Stimulated activated CD4-positive, alpha-beta T cell treated with anti-CD3 and anti-CD28 coated beads, Interleukin-15, amount 100 ng/mL, for 1 hour (primary cell): ENCODE measurements at places on chromosomes 13 and 19.

DNA sequence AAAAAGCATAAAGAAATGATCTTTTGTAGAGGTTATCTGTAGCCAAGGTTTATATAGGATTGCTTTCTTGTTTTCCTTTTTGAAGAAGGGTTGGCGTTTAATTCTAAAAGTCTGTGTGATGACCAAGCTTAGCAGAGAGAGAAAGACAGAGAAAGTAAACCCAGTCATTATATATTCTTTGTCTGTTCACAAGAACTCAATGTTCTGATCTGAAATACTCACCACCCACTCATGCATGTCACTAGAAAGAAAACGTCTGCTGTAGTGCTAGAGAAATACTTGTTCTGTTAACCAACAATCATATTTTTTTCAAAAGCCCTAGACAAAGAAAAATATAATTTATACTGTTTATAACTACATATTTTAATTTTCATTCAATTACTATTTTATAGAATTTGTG is 173.7 kb upstream of the SLITRK5 start:
- no peak for DNase-seq

DNA sequence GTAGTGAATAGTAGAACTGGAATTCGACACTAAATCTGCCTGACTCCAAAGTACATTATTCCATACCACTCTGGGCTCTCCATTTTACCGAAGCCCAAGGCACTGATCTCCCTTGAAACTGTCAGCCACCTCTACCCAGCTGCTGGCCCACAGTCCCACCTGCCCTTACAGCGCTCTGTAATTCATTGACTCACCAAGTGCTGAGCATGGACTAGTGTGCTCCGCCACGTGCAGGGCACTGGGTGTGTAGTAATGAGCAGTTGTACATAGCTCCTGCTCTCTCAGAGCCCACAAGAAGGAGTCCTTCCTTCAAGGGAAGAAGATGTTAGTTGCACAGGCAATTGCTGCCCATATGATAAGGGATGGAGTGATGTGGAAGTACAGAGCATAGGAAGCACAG is 76.6 kb upstream of the SIAH3 start:
- DNase-seq = no peak

DNA sequence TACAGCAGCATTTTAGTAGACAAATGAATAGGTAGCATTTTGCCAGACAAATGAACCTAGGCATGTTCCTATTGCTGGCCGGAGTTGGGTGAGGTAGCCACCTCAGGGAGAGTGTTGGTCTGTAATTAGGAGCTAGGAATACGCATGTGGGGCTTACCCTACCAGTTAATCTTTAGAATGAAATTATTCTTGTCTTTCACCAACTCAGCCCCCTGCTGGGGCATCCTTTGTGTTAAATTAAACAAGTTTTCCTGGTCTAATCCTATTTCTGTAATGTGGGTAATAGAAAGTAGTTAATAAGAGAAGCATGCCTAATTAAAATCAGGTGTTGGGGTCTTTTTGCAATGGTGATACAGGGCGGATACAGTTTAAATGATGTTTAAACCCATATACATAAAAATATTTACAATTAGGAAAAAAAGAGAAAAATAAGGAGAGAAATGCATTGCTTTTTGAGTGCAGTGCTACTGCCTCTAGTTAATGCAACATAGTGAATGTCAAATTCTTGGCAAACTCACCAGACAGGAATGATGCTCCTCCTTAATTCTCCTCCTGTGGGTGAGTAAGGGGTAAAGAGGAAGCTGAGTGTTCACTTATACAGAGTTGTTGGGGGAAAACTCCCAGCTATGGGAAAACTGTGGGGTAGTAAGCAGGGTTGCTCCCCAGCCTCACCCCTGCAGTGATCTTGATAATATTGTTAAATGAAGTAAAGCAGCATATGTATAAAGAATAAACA is 276.4 kb upstream of the EDNRB start:
- no peak for DNase-seq

DNA sequence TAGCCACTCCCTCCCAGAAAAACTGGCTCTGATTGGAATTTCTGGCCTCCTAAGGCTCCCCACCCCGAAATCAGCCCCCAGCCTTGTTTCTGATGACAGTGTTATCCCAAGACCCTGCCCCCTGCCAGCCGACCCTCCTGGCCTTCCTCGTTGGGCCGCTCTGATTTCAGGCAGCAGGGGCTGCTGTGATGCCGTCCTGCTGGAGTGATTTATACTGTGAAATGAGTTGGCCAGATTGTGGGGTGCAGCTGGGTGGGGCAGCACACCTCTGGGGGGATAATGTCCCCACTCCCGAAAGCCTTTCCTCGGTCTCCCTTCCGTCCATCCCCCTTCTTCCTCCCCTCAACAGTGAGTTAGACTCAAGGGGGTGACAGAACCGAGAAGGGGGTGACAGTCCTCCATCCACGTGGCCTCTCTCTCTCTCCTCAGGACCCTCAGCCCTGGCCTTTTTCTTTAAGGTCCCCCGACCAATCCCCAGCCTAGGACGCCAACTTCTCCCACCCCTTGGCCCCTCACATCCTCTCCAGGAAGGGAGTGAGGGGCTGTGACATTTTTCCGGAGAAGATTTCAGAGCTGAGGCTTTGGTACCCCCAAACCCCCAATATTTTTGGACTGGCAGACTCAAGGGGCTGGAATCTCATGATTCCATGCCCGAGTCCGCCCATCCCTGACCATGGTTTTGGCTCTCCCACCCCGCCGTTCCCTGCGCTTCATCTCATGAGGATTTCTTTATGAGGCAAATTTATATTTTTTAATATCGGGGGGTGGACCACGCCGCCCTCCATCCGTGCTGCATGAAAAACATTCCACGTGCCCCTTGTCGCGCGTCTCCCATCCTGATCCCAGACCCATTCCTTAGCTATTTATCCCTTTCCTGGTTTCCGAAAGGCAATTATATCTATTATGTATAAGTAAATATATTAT is 6.1 kb downstream of the FOSB start:
- DNase-seq = no peak

DNA sequence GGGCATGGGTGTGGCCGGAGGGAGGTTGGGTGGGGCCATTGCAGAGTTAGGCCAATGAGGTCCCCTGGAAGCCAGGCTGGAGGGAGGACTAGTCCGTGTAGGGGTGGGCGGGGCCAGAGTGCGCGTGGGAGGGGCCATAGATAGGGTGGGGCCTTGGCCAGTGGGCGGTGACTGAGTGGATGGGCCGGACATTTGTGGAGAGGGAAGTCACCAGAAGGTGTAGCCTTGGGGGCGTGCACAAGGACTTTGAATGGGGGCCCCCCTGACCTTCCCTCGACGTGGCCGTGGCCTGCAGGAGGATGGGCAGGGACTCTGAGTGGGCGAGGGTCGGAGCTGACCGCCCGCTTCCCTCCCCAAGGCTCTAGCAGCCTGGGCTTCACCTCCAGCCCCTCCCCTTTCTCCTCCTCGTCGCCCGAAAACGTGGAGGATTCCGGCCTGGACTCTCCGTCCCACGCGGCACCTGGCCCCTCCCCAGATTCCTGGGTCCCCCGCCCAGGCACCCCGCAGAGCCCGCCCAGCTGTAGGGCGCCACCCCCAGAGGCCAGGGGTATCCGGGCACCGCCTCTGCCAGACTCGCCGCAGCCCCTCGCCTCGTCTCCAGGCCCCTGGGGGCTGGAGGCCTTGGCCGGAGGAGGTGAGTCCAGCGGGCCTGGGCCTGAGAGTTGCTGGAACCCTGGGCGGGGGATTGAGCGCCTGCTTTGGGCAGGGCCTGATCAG is 16.5 kb upstream of the B3GNT3 start:
- DNase-seq = no peak

GRCh38 chr19:47190167-47190727 is 40.8 kb downstream of the BBC3 start:
- peak; percentile 51 for DNase-seq

DNA sequence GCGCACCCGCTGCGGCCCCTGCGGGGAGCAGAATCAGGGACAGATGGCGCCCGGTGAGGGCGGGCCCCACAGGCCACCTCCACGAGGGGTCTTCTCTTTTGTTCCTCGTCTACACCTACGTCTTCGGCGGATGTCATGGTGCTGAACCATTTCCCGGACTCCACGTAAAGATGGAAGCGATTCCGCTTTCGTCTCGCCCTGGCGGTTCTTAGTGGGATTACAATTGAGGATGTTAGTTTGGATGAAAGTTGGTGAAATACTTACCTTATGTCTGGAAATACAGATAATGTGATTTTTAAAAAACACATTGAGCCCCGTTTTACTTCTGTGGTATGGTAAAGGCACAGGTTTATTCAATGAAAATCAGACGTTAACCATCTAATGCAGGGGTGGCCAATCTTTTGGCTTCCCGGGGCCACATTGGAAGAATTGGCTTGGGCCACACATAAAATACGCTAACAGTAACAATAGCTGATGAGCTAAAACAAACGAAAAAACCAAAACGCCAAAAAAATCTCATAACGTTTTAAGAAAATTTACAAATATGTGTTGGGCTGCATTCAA is 1.4 kb upstream of the ZMYM5 start:
- DNase-seq = peak; percentile 39

DNA sequence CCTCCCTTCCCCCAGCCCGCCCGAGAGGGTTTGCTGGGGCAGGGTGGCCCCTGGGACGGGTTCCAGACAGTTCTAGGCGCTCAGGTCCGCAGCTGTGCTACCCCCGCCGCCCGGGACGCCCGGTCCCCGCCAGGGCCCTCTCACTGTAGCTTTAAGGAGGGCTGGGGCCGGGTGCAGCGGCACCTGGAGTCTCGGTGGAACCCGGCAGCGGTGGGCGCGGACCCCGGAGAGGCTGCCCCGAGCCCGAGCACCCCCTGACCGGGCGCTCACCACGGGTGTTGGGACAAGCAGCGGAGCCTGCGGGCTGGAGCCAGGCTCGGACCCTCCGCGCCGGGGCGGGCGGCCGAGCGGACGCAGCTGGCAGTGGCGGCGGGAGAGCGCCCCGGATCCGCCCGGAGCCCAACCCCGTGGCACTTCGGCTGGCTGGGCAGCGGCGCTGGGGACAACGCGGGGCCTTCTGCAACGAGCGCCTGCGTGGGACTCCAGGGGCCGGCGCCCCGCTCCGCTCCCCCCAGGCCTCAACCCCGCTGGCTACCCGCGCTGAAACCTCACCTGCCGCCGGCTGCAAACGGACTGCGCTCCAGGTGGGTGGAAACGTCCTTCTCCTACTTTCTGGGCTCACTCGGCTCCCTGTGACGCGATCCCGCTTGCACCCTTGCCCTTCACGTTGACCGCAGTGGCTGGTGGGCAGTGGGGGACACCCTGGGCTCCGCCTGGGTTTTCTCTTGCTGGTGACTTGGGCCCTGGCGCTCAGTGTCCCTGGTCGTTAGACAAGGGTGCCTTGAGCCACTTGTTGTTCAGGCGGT is 81.1 kb downstream of the ZNF429 start:
- DNase-seq = no peak

GRCh38 chr13:111879719-111880118 is 187.2 kb upstream of the SOX1 start:
- DNase-seq = no peak

DNA sequence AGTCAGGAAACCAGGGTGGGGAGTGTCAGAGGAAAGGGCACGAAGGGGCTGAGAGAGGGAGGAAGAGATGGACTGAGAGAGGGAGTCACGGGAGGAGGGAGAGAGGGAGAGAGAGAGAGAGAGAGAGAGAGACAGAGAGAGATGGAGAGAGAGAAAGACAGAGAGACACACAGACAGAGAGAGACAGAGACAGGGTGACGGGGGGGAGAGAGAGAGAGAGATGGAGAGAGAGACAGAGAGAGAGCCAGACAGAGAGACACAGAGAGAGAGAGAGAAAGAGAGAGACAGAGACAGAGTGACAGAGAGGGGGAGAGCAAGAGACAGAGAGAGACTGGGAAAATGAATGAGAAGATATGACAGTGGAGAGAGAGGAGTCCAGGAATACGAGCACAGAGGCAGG is 494 bp upstream of the KLK14 start:
- DNase-seq = no peak

- no peak for DNase-seq
These were observed 270.6 kb downstream of the FGF14 start for GRCh38 chr13:102131246-102131645.

DNA sequence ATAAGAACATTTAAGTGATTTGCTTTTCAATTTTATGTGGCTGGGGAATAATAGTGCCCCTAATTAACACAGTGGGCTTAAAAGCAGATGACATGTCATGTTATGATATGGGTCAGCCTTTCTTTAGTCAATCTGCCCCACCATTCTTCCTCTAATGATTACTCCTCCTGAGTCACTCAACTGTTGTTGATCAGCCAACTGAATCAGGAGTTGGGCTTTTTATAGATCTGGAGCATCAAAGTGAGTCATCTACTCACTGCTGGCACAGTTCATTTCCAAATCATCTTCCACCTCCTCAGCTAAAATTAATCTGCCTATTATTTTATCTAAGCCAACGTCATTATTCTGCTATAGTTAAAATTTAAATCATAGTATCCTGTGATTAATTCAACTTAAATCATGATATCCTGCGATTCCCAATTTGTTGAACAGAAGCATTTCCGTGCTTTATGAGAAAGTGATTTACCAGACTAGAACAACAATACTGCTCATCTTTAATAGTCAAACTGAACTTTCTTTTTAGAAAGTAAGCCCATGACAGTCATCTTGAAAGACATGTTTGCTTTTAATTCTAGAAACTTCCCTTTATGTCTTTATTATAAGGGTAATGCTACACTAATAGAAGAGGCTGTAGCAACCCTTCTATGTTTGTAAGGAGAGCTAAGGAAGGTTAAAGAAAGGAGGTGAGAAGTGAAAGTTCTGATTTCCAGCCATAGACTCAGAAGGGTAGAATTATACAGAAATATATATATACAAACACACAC is 551.4 kb downstream of the TBC1D4 start:
- no peak for DNase-seq

DNA sequence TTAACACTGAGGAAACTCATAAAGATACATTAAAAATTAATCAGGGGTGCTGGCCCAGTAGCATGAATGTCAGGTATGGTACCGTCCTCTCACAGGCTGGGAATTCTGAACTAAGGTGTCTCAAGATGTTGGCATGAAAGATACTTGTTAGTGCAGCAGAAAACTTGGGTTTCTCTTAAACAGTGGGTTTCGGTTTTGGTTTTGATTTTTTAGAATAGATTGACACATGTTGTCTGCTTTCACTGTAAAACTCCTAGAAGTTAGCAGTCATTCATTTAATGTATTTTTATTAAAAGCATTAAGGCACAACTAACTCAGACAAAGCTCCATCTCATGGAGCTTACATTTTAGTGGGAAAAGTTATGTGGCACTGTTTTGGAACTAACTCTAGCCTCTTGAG is 3.5 kb upstream of the OBI1 start:
- DNase-seq = no peak

- DNase-seq = no peak
These were observed 159.5 kb upstream of the EDNRB start for GRCh38 chr13:78078168-78078567.
